Dermis blood vessel endothelial cell (primary cell): ENCODE measurements at places on chromosomes 6 and 20. TPM values are rescaled to one million over a fixed set of nuclear protein-coding genes. Genes with fewer than 3 reads are reported as not detected.

The RPN2 gene
- 247 and 405 TPM in 2 replicates for total RNA-seq

The NTSR1 gene
- total RNA-seq = 0.05 TPM in 1 of 2 replicates, not detected in the other

The PDYN gene
- not detected in 2 replicates for total RNA-seq

The GRIK2 gene
- total RNA-seq = under 0.01 and 0.34 TPM in 2 replicates

The ABHD16B gene
- not detected in 2 replicates for total RNA-seq

The HLA-DQA2 gene
- not detected in 2 replicates for total RNA-seq

The PRRT1 gene
- 0.05 TPM in 1 of 2 replicates, not detected in the other for total RNA-seq

The KCNB1 gene
- total RNA-seq = under 0.01 TPM in 1 of 2 replicates, not detected in the other

The RIPPLY2 gene
- 0.42 TPM in 1 of 2 replicates, not detected in the other for total RNA-seq

The OSER1 gene
- total RNA-seq = 39.6 and 55.6 TPM in 2 replicates

The ALDH8A1 gene
- 0.37 and 0.51 TPM in 2 replicates for total RNA-seq

The MDFI gene
- total RNA-seq = 34.0 and 37.8 TPM in 2 replicates

The RBPJL gene
- total RNA-seq = not detected in 2 replicates

The KAT14 gene
- total RNA-seq = 9.1 and 11.1 TPM in 2 replicates

The UBE2V1 gene
- total RNA-seq = 33.5 and 62.6 TPM in 2 replicates

The CGA gene
- not detected in 2 replicates for total RNA-seq

The POPDC3 gene
- total RNA-seq = 0.17 TPM in 1 of 2 replicates, not detected in the other

The CLVS2 gene
- not detected in 2 replicates for total RNA-seq

The SLC26A8 gene
- under 0.01 TPM in 1 of 2 replicates, not detected in the other for total RNA-seq

The PANK2 gene
- total RNA-seq = 63.3 and 77.8 TPM in 2 replicates

The CYP39A1 gene
- 0.74 and 3.4 TPM in 2 replicates for total RNA-seq

The OPN5 gene
- total RNA-seq = not detected in 2 replicates

The SLC32A1 gene
- total RNA-seq = 0.05 TPM in 1 of 2 replicates, not detected in the other

The CST11 gene
- not detected in 2 replicates for total RNA-seq

The TMEM217 gene
- 12.1 and 12.4 TPM in 2 replicates for total RNA-seq

The SPTLC3 gene
- 0.68 and 1.4 TPM in 2 replicates for total RNA-seq

The FUT9 gene
- total RNA-seq = not detected in 2 replicates

The BPIFB4 gene
- not detected in 2 replicates for total RNA-seq

The PRND gene
- 0.74 and 2.2 TPM in 2 replicates for total RNA-seq

The TUBB2A gene
- 77.2 and 88.7 TPM in 2 replicates for total RNA-seq

The OR2B6 gene
- not detected in 2 replicates for total RNA-seq

The DACT2 gene
- total RNA-seq = not detected in 2 replicates

The ZBP1 gene
- total RNA-seq = not detected in 2 replicates

The SRSF3 gene
- 224 and 544 TPM in 2 replicates for total RNA-seq

The SLC35F1 gene
- total RNA-seq = not detected in 2 replicates

The IL20RA gene
- 0.51 and 0.79 TPM in 2 replicates for total RNA-seq

The DDX43 gene
- 1.4 and 1.7 TPM in 2 replicates for total RNA-seq

The EYA2 gene
- total RNA-seq = not detected in 2 replicates

The COL20A1 gene
- under 0.01 TPM in 1 of 2 replicates, not detected in the other for total RNA-seq

The VGLL2 gene
- total RNA-seq = not detected in 2 replicates

The ADTRP gene
- total RNA-seq = 0.47 and 0.85 TPM in 2 replicates

The CRISP3 gene
- total RNA-seq = not detected in 2 replicates

The KIF6 gene
- 0.19 TPM in 1 of 2 replicates, not detected in the other for total RNA-seq

The HLA-DOA gene
- total RNA-seq = not detected in 2 replicates
